Panc1 (cell line): ENCODE measurements at places on chromosomes 12 and 14.

GRCh38 chr12:119659289-119659897, 8.5 kb upstream of the PRKAB1 start:
- H3K4me1 ChIP-seq = no peaks in the 10 kb centered on the region
- no peak overlapping the region for H3K4me3 ChIP-seq
- H3K27me3 ChIP-seq = no peaks in the 10 kb centered on the region
- H3K36me3 ChIP-seq = no peaks in the 10 kb centered on the region
- H3K27ac ChIP-seq = no peak overlapping the region

GRCh38 chr14:92615451-92615850, 101.9 kb downstream of the RIN3 start:
- no peaks in the 10 kb centered on the region for H3K36me3 ChIP-seq
- no peaks in the 10 kb centered on the region for H3K4me1 ChIP-seq
- H3K27me3 ChIP-seq = no peaks in the 10 kb centered on the region

- H3K27ac ChIP-seq = no peak overlapping the region
- H3K4me1 ChIP-seq = no peaks in the 10 kb centered on the region
- no peaks in the 10 kb centered on the region for H3K36me3 ChIP-seq
Measured at GRCh38 chr12:130351326-130351725, 13.6 kb downstream of the PIWIL1 start.

DNA sequence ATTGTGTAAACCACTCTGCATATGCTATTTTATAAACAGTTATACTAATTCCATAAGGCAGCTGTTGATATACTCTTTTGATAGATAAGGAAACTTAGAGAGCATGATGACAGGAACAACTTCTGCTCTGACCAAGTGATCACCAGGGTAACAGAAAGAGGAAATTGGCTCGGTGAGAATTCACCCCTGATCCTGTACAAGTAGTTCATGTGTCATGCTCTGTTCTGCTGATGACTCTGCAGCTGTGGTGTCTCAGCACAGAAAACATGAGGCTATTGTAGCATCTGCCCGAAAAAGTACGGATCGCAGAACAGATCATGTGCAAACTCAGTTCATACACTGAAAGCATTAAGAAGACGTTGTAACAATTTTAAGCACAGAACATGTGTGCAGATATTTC, 345.0 kb downstream of the LRIG3 start:
- H3K4me3 ChIP-seq = no peak overlapping the region
- no peaks in the 10 kb centered on the region for H3K4me1 ChIP-seq
- no peak for DNase-seq
- H3K36me3 ChIP-seq = no peaks in the 10 kb centered on the region
- no peaks in the 10 kb centered on the region for H3K27me3 ChIP-seq
- H3K27ac ChIP-seq = no peak overlapping the region

- H3K27me3 ChIP-seq = no peaks in the 10 kb centered on the region
- no peak overlapping the region for H3K27ac ChIP-seq
- no peak overlapping the region for H3K4me3 ChIP-seq
- H3K4me1 ChIP-seq = no peaks in the 10 kb centered on the region
- no peaks in the 10 kb centered on the region for H3K36me3 ChIP-seq
Measured at GRCh38 chr12:44296624-44297197, 460.8 kb downstream of the TMEM117 start.

DNA sequence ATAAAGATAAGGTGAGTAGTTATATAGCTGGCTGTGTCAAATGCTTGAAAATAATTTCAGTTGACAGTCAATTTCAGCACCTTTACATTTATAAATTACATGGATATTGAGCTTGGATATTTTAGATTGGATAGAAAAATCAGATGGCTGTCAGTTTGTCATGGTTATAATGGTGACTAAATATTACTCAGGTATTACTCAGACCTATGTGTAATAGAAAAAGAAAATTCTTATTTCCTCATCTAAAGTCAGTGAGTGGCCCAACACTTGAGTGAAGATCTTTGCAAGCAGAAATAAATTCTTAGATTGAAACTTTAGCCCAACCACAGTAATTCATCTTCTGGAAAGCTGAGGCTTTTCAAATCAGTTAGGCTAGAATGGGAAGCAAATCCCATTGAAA, 354.4 kb downstream of the NAV3 start:
- no peak overlapping the region for H3K27ac ChIP-seq
- no peaks in the 10 kb centered on the region for H3K36me3 ChIP-seq
- no peaks in the 10 kb centered on the region for H3K27me3 ChIP-seq

GRCh38 chr12:113082486-113083148, 26.1 kb downstream of the DTX1 start:
- H3K36me3 ChIP-seq = no peaks in the 10 kb centered on the region
- no peak for DNase-seq
- H3K4me3 ChIP-seq = no peak overlapping the region
- H3K27me3 ChIP-seq = no peaks in the 10 kb centered on the region
- H3K4me1 ChIP-seq = no peaks in the 10 kb centered on the region

- H3K36me3 ChIP-seq = no peaks in the 10 kb centered on the region
- peak; percentile 62 for DNase-seq
Measured at GRCh38 chr12:103548622-103549601, 38.2 kb upstream of the STAB2 start.

- no peak for DNase-seq
- no peak overlapping the region for H3K27ac ChIP-seq
- H3K4me3 ChIP-seq = no peak overlapping the region
- no peaks in the 10 kb centered on the region for H3K27me3 ChIP-seq
- no peaks in the 10 kb centered on the region for H3K36me3 ChIP-seq
Measured at GRCh38 chr14:63193236-63193635, 11.0 kb upstream of the RHOJ start.

GRCh38 chr12:103308396-103308795, 187.4 kb downstream of the C12orf42 start:
- DNase-seq = no peak
- H3K4me1 ChIP-seq = no peaks in the 10 kb centered on the region
- H3K4me3 ChIP-seq = no peak overlapping the region
- no peaks in the 10 kb centered on the region for H3K36me3 ChIP-seq
- no peak overlapping the region for H3K27ac ChIP-seq
- H3K27me3 ChIP-seq = no peaks in the 10 kb centered on the region

- peak overlapping the region; percentile 28 for H3K4me3 ChIP-seq
- no peak overlapping the region for H3K27ac ChIP-seq
- no peak for DNase-seq
- no peaks in the 10 kb centered on the region for H3K4me1 ChIP-seq
Measured at GRCh38 chr14:25050269-25051150, 563 bp upstream of the STXBP6 start.

GRCh38 chr14:101826351-101826750, 64.8 kb downstream of the PPP2R5C start:
- no peak overlapping the region for H3K27ac ChIP-seq
- H3K4me1 ChIP-seq = no peaks in the 10 kb centered on the region
- DNase-seq = no peak
- H3K4me3 ChIP-seq = no peak overlapping the region
- no peaks in the 10 kb centered on the region for H3K27me3 ChIP-seq
- no peaks in the 10 kb centered on the region for H3K36me3 ChIP-seq

- no peak overlapping the region for H3K27ac ChIP-seq
- H3K27me3 ChIP-seq = no peaks in the 10 kb centered on the region
- H3K4me3 ChIP-seq = no peak overlapping the region
Measured at GRCh38 chr12:132462788-132463187, 27.2 kb upstream of the FBRSL1 start.

DNA sequence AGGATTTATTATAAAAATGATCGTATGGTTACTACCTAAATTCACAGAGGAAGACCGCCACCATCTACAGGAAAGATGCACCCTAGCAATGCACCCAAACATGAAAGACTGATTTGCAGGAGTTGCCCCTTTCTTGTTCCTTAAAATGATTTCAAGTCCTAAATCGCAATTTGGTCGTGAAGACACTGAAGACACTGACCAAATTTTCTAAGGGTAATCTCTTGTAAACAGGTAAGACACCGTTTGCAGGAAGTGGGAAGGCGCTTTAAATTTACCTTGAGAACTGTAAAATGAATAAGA, 1.0 kb downstream of the SOS2 start:
- H3K4me3 ChIP-seq = peak overlapping the region; percentile 82
- no peaks in the 10 kb centered on the region; the same call in 1 of the 2 replicates for H3K36me3 ChIP-seq
- peaks cover 24% of the 10 kb centered on the region for H3K4me1 ChIP-seq
- no peaks in the 10 kb centered on the region for H3K27me3 ChIP-seq

DNA sequence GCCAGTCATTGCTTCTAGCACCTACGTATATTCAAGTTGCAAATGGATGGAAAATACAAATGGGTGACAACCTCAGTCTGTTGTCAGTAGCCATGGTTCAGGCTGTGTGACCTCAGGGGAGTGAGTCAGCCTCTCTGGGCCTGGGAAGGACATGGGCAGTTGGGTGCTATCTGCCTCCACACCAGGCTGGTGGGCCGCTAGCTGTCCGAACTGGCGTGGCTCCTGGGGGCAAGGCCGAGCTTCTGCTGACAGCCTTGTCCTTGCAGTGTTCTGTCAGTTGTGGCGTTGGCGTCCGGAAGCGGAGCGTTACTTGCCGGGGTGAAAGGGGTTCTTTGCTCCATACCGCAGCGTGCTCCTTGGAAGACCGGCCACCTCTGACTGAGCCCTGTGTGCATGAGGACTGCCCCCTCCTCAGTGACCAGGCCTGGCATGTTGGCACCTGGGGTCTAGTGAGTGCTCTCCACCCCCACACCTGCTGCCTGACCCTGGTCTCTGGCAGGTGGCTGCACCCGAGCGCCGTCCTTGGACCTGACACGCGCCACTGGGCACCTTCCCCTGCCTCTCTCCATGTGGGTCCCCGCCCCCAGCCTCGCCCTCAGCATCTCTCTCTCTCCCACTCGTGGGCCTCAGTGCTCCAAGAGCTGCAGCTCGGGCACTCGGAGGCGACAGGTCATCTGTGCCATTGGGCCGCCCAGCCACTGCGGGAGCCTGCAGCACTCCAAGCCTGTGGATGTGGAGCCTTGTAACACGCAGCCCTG, 17.1 kb downstream of the PAPLN start:
- H3K4me1 ChIP-seq = no peaks in the 10 kb centered on the region
- no peak overlapping the region for H3K4me3 ChIP-seq
- no peak for DNase-seq

DNA sequence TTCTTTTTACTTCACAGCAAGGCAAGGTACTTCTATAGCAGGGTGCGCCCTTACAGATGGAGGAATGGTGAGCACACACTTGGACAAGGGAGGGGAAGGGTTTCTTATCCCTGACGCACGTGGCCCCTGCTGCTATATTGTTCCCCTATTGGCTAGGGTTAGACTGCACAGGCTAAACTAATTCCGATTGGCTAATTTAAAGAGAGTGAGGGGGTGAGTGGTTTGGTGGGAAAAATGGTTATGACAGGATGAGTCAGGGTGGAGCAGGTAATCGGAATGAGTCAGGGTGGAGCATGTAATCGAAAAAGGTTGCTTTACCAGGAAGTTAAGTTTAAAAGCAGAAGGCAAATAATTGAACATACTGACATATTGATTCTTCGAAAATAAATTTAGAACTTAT, 23.7 kb upstream of the RAB21 start:
- H3K36me3 ChIP-seq = no peaks in the 10 kb centered on the region
- no peak overlapping the region for H3K4me3 ChIP-seq
- no peak overlapping the region for H3K27ac ChIP-seq
- H3K4me1 ChIP-seq = no peaks in the 10 kb centered on the region

- no peak overlapping the region for H3K27ac ChIP-seq
- no peaks in the 10 kb centered on the region for H3K4me1 ChIP-seq
- H3K4me3 ChIP-seq = no peak overlapping the region
- no peaks in the 10 kb centered on the region for H3K27me3 ChIP-seq
- DNase-seq = no peak
Measured at GRCh38 chr12:15534322-15534721, 212.0 kb downstream of the PTPRO start.

DNA sequence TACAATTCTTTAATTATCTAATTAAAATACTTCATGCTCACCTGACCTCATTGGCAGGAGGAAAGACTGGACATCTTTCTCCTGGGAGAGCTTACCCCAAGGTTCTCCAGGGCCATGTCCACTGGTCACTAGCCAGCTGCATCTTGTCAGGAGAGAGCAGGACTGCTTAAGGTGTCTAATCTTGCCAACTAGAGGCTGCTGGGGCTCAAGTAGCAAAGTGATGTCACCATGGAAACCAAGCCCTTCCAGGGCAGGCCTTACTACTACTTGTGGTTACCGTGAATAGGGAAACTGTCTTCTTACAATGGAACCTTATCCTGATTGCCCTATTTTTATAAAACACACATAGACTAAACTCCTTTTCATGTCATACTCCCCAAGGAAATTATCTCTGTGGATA, 376.4 kb downstream of the SNAPC1 start:
- no peak for DNase-seq
- H3K36me3 ChIP-seq = no peaks in the 10 kb centered on the region
- no peak overlapping the region for H3K4me3 ChIP-seq
- no peaks in the 10 kb centered on the region for H3K27me3 ChIP-seq

GRCh38 chr12:50070314-50071060, 13.1 kb downstream of the ASIC1 start:
- peak overlapping the region; percentile 18; the same call in 1 of the 2 replicates for H3K27ac ChIP-seq
- 0 out of 2 replicates have a peak, but pooled peaks cover 3% of the 10 kb centered on the region for H3K4me1 ChIP-seq
- DNase-seq = no peak
- H3K27me3 ChIP-seq = no peaks in the 10 kb centered on the region
- H3K4me3 ChIP-seq = no peak overlapping the region

DNA sequence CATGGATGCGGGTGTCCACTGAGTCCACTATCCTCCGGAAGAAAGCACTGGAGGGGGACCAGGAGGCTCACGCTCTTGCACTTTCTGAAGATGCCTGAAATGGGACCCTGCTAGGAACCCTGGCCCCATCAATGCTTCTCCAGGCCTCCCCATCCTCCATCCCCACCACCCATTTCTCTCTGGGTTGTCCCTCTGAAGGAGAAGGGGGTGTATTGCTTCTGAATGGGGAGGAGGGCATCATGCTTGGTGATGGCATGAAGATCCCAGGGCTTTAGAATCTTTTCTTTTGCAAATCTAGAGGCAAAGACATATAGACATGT, 681 bp upstream of the JPH4 start:
- no peaks in the 10 kb centered on the region for H3K27me3 ChIP-seq
- no peak for DNase-seq
- H3K4me1 ChIP-seq = no peaks in the 10 kb centered on the region
- no peak overlapping the region for H3K27ac ChIP-seq
- no peaks in the 10 kb centered on the region for H3K36me3 ChIP-seq

- H3K36me3 ChIP-seq = peaks cover 8% of the 10 kb centered on the region; the same call in 1 of the 2 replicates
- no peaks in the 10 kb centered on the region for H3K27me3 ChIP-seq
- H3K4me3 ChIP-seq = no peak overlapping the region
Measured at GRCh38 chr12:108642899-108643654, 9.4 kb upstream of the SELPLG start.

DNA sequence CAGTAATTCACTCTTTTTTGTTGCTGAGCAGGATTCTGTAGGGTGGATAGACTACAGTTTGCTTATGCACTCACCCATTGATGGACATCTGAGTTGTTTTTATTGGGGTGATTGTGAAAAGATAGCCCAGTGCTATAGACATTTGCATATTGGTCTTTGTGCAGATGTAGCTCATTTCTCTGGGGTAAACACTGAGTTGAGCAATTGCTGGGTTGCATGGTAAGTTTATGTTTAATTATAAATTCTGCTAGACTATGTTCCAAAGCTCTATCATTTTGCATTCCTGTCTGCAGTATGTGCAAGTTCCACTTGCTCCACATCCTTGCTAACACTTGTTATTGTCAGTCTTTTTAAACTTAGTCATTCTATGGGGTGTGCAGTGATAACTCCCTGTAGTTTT, 65.4 kb upstream of the RFLNA start:
- no peaks in the 10 kb centered on the region for H3K36me3 ChIP-seq
- no peaks in the 10 kb centered on the region for H3K4me1 ChIP-seq
- no peaks in the 10 kb centered on the region for H3K27me3 ChIP-seq
- H3K4me3 ChIP-seq = no peak overlapping the region
- no peak overlapping the region for H3K27ac ChIP-seq
